ENCODE measurements at places on chromosomes 2 and 18. TPM values are rescaled to one million over a fixed set of nuclear protein-coding genes. Genes with fewer than 3 reads are reported as not detected.
A peak's percentile ranks its signal among the peaks of the same experiment; 100 is the strongest.

GATA6 gene
- 0.15 TPM for total RNA-seq

UBE2F gene
- 43.4 TPM for total RNA-seq

- ATAC-seq = no peak
Measured at GRCh38 chr2:224847961-224848850, 132.0 kb upstream of the CCDC195 start.

DNA sequence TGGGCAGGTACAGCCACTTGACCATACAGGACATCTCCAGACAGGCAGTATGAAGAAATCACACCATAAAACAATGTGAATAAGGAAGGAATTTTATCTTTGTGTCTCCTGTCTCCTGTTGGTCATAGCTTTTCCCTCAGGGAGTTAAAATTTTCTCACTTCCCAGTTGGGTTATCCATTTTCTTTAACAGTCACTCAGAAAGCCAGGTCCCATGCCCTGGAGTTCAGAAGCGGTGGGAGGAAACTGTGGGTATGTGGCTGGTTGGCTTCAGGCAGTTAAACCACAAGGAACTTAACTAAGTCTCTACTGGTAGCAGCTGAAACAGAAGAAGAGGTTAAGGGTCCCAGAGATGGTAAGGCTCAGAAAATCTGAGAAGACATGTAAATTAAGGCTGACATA is 6.5 kb upstream of the SMAD2 start:
- ATAC-seq = no peak

GRCh38 chr18:11051462-11051861 is 97.9 kb downstream of the PIEZO2 start:
- no peak for ATAC-seq

ST8SIA3 gene
- total RNA-seq = 18.4 TPM

DNA sequence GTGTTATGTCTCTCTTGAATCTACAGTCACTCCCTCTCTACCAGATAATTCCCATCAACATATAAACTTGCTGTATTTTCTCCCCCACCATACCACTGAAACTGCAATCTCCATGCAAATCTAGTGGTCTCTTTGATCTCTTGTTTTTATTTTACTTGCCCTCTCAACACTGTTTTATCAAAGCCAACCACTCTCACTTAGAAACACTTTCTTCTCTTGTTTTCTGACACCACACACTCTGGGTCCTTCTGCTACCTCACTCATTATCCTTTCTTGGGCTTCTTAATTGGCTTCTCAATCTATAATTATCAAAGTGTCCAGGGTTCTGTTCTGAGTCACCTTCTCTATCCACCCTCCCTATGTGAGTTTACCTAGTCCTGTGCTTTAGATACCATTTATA is 2.0 kb upstream of the MCFD2 start:
- no peak for ATAC-seq

DNA sequence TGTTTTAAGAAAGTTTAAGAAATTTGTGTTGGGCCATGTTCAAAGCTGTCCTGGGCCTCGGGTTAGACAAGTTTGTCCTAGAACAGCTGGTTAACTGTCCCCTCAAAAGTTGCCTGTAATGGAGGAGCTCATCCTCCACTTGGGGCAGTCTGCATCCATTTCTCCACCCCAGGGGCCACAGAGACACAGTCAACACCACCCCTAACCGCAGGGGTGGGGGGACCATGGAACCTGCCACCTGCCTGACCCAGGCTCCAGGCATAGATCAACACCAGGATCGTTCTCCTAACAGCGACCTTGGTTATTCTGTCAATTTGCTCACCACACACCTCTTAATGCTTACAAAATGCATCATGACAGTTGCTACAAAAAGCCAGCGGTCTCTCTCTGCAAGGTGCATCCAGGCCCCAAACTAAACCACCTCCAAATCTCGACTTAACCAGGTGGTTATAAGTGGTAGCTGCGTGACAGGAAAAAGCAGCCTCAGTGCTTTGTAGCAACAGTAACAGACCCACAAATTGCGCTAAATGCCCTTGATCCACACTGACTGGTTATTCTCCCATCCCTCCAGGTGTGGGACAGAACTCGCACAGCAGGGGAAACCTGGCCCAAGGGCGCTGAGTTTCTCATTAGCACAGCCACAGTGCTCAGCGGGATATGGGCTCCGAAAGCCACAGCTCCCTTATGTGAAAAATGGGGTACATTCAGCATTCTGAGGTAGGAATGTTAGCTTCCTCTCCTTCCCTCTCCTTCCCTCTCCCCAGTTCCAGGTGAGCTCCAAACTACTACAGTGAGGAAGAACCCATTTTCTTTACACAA is 48.0 kb downstream of the HDLBP start:
- ATAC-seq = no peak

GRCh38 chr2:105604938-105605337 is 139.8 kb upstream of the NCK2 start:
- ATAC-seq = no peak

DNA sequence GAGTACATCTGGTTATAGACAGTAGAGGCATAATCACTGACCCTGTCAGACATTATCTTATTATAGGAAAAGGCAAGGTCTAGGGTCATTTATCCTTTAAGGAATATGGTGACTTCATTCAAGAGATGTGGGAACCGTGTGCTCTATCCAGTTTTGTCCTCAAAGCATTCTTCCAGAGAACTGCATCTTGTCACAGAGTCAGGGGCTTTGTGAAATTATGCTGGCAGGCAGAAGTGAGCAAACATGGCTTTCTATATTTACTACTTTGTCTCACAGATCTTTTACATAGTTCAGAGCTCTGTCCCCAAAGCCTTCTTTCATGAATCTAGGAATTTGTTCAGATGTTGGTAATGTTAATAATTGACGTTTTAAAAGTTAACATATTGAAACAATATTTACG is 177.4 kb downstream of the ASXL3 start:
- ATAC-seq = no peak

DNA sequence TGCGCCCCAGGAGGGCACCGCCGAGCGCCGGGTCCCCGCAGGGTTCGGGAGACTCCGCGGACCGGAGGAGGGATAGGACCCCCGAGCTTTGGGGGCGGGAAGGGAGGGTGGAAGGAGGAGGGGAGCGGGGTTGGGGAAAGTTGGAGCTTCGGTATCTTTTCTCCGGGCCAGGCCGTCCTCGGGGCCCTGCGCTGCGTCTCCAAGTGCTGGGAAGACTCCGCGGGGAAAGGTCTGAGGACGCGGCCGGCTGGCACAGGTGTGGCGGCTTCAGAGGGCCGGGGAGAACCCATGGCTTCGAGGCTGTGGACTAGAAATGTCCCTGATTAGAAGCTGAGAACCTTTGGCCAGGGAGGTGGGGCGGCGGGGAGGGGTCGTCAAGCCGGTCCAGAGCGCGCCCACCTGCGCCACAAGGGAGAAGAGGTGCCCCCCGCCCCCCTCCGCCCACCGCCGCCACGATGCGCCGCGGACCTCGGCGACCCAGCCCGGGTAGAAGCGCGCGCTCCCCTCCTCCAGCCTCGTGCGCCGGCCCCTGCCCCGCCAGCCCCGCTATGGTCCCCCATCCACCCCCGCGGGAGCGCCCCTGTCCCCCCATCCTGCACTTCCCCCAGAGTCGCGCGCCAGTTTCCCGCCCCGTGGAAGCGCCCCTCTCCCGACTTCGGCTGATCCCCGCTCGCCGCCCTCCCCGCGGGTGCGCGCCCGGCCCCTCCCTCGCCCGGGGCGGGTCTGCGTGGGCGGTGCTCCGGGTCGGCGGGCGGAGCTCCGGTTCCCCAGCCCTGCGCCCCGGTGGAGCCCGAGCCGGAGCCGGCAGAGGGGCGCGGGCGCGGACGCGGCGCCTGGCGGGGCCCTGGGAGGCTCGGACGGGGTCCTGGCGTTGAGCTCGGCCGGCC is at the start of gene SNTG2:
TSS of gene SNTG2 (plus strand) at position 770 of the 887 bp plus-strand sequence. CDS start 148 bp downstream, outside the sequence.
- ATAC-seq = peak; percentile 90

KRTCAP3 gene
- total RNA-seq = 1.5 TPM

LINC00305 gene
- not detected for total RNA-seq

- ATAC-seq = no peak
Measured at GRCh38 chr2:55715626-55716025, 22.0 kb upstream of the PNPT1 start.

THADA gene
- total RNA-seq = 14.0 TPM

DNA sequence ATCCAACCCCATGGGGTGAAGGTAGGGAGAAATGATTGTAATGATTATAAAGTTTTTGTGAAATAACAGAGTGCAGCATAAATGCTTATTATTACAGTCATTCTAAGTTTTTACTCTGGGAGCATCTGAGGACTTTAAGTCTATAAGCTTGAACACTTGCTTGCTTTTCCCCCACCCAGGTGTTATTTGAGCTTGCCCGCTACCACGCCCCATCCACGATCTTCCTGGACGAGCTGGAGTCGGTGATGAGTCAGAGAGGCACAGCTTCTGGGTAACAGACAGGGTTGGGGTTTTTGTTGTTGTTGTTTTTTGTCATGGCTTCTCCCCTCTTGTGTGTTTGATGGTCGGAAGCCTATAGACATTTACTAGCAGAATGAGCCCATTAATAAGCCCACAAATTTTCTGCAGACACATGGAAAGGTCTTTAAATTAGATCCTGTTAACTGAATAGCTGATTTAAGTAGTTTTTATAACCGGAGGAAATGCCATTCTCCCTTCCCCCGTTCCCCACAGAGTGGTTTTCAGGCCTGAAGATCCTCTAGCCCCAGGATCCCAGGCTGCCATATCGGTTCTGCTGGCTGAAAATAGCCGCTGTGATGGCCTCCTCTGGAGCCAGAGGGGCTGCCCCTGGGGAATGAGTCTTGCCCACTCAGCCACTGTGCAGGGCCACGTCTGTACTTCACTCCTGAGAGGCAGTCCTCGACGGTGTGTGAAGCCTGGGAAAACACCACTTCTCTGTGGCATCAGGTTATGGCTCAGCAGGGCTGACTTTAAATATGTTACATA is 39.9 kb upstream of the ELOA2 start:
- ATAC-seq = no peak

GRCh38 chr2:103361712-103362111 is 599.9 kb downstream of the TMEM182 start:
- no peak for ATAC-seq

DNA sequence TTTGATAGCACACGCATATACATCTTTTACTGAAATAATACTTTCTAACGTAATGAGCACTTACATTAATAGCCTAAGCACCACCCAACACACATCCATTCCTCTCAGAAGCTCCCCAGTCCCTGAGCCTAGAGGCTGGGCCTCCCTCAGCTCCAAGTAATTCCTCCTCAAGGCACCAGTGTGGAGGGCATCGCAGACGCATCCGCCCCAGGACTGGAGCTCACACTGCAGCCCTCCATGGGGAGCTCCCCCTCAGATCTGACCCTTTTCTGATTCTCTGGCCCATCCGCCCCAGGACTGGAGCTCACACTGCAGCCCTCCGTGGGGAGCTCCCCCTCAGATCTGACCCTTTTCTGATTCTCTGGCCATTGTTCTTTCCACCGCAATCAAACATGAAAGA is 60.4 kb upstream of the SNTG2 start:
- no peak for ATAC-seq

- no peak for ATAC-seq
Measured at GRCh38 chr2:11292464-11293255, 51.8 kb downstream of the ROCK2 start.

DNA sequence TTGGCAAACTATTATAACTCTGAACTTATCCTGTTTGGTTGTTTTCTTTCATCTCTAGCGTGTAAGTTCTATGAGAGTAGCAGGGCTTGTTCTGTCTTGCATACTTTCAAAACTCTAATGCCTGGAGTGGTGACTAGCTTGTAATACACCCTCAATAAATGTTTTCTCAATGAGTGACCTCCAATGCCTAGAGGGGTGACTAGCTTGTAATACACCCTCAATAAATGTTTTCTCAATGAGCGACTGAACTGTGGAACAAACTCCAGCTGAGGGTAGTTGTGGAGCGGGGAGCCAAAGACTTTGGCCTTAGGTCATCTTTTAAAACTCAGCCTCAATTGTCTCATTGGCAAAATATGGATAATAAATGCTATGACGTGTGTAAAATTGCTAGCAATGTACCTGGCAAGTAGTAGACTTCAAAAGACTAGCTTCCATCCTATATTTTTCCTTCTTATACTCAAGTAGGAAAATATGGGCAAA is 1.8 kb downstream of the GPD2 start:
- ATAC-seq = no peak

FBXO36 gene
- 3.7 TPM for total RNA-seq

DNA sequence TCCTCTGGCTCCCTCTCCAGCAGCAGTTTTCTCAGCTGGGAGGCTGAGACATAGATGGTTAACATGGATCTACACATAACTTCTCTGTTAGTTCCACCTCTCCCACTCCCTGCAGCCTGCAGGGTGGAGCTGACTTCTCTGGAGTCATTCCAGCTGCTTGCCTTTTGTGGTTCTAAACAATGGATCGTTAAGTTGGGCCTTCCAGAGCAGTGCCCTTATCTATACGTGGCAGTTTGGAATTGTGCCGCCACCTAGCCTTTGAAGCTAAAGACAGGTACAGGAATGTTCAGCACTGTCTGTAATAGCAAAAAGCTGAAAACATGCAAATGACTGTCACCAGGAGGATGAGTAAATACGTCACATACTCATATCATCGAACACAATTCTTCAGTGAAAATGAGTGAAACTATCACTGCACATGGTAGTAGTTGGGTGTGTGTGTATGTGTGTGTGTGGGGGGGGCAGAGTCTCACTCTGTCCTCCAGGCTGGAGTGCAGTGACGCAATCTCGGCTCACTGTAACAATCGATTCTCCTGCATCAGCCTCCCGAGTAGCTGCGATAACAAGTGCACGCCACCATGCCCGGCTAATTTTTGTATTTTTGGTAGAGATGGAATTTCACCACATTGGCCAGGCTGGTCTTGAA is 50.3 kb downstream of the SH2D6 start:
- peak; percentile 88 for ATAC-seq

PRKAG3 gene
- 0.07 TPM for total RNA-seq

DNA sequence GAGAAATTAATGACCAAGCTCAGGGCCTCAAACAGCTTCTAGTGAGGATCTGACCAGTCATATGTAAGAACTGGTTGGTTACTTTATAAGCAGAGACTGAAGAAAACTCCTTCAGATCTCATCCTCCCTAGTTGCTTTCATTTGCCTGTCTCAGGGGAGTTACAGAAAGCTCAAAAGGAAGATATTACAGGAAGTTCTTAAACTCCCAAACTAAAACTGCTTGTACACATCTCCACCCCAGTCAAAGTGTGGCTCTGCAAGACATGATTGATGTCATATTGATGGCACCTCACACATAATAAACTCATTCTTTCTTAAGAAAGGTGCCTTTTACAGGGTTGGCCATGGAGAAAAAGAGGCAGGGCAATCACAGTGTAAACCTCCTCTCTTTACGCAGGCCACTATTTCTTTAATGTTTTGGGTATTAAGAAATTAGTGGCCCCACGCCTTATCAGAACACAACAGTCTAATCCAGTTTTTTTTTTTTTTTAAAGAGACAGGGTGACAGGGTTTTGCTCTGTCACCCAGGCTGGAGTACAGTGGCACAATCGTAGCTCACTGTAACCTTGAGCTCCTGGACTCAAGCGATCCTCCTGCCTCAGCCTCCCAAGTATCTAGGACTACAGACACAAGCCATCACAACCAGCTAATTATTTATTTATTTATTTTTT is 62.6 kb upstream of the STK17B start:
- no peak for ATAC-seq

DNA sequence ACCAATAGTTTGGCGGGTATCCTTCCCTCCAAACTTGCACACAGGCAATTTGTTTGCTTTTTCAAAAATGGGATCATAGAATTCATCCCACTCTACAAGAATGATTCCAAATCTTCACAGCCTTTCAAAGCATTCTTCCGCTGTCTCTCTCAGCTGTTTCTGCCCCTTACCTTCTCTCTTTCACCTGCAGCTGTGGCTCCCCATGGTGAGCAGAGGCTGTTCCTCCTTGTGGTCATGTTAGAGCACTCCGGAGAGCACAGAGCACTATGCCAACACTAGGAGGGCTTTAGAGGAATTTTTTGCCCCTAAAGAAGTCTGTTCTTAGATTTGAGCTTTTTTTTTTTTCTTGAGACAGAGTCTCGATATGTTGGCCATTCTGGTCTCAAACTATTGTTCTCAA is 30.4 kb downstream of the MTHFD2 start:
- ATAC-seq = no peak

All from motor neuron (in vitro differentiated cells).